ENCODE measurements at places on chromosomes 11 and 22.

- DNase-seq: no peak
Measured at GRCh38 chr11:296171-297050, 2.9 kb downstream of the IFITM5 start.

DNA sequence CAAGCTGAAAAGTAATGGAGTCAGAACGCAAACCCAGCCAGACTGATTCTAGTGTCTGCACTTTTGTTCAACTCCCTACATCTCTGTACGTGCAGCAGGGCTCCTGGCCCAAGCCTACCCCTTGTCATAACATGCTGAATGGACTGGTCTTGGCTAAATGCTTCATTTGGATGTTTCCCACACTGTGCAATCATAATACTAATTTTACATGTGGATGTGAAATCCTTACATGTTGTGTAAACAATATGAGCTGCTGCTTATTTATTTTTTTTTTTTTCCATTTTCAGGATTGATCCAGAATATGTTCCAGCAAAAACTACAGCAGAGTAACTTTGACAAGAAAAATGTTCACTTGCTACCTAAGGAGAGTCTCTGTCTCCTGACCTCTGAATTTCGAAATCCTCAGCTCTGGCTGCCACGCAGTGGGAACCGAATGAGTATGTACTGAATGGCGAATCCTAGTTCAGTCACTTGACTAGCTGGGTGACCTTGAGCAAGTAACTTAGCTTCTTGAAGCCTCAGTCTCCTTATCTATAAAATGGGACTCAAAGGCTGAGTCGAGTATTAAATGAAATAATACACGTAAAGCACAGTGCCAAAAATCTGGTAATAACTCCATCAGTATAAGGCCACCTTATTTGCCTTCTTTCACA lies 133.4 kb downstream of the EHF start:
- DNase-seq: no peak

GRCh38 chr22:31945443-31945855 lies 1.1 kb downstream of the YWHAH start:
- no peak for DNase-seq

GRCh38 chr11:127259102-127259501 lies 258.5 kb upstream of the KIRREL3 start:
- no peak for DNase-seq

GRCh38 chr22:19760951-19761724 lies 560 bp downstream of the TBX1 start:
- DNase-seq: no peak

DNA sequence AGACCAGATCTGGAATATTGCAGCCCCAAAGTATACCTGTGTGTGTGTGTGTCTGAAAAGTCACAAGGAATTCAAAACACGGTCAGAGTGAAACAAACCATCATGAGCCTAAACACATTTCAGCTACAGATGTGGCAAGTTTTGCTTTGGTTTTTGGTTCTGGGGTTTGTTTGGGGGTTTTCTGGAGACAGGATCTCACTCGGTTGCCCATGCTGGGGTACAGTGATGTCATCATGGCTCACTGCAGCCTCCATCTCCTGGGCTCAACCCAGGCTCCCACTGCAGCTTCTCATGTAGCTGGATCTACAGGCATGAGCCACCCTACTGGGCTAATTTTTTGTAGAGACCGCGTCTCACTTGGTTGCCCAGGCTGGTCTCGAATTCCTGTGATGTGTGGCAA lies 41.4 kb upstream of the PHF21A start:
- DNase-seq: no peak

- DNase-seq: no peak
Measured at GRCh38 chr11:75205564-75206020, 35.0 kb upstream of the TPBGL start.

- DNase-seq: no peak
Measured at GRCh38 chr11:61482513-61482912, 26.0 kb upstream of the LRRC10B start.

DNA sequence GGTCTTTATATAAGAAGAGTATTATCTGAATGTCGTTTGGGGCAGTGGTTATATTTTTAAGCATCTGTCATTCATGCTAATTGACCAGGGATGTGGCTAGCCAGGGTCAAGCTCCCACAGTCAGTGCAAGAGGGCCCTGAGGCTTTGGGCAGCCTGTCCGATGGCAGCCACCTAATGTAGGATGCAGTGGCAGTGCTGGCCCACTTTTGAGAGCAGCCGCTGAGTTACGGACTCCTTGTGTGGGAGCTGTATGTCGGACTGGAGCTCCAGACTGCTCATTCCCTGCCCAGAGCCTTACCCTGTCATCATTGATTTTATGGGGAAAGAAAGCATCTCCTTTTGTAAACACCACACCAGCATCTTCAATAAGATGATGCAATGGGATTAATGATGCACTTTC lies 99.5 kb downstream of the SYT9 start:
- no peak for DNase-seq

DNA sequence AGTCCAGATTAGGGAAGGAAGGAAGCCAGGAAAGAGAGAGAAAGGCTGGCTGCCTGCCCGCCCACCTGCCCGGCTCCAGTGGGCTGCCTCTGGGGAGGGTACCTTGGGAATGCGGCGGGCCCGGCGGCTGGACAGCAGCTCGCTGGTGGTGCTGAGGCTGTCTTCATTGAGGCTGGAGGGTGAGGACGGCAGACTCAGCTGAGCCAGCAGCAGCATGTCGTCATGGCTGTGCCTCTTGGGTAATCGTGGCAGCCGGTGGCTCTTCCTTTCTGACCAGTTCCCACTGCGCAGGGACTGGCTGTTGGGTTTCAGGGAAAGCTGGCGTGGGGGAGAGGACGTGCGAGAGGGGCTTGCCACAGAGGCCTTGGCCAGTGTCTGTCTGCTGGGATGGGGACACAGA lies 32.9 kb downstream of the RPL27A start:
- no peak for DNase-seq

- no peak for DNase-seq
Measured at GRCh38 chr22:23742505-23743264, 8.2 kb downstream of the ZNF70 start.

DNA sequence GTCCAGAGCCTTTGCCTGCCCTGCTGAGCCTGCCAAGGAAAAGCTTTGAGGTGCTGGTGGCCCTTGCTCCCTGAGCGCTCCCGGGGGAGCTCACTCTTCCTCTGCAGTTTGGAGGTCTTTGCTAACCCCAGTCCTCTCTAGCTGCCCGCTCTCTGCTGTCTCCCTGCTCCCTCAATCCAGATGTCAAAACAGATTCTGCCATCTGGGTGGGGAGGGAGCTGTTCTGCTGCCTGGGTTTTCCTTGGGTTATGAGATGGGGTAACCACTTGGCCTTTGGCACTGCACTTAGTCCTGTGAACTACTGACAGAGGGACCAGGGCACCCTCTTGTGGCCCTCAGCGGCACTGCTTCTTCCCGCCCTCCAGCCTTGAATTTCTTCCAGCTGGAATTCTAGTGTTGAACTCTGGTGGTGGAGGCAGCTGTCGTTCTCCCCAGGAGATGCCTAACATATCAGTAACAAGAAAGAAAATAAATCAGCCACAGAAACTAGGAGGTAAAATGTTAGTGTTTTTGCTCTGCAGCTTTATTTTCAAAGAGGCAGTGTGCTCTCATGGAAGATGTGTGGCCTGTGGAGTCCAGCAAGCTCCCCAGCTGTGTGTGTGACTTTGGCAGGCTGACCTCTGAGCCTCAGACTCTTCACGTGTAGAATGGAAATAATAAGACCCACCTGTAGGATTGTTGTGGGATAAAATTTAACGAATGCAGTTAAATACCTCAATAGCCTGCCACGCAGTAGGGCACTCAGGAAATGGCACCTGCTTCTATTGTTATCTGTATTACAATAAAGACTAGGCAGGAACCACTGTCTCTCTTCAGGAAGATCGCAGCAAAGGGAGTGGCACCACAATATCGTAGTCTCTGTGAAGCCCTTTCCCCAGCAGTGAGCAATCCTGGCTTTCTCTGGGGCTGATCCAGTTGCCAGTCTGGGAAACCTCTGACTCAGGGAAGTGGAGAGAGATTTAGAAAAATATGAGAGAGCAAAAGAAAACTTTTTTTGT lies 23.4 kb downstream of the ARFGAP2 start:
- DNase-seq: peak; percentile 62

Measured in GOT3 (cell line).